ENCODE measurements at places on chromosomes 2 and 18. TPM values are rescaled to one million over a fixed set of nuclear protein-coding genes. Genes with fewer than 3 reads are reported as not detected.

The SERPINB4 gene
- not detected for total RNA-seq

The EXOC6B gene
- total RNA-seq, result 42.7 TPM

The FBLN7 gene
- 0.04 TPM for total RNA-seq

The ALKAL2 gene
- not detected for total RNA-seq

The PLEKHB2 gene
- 65.6 TPM for total RNA-seq

The ASB18 gene
- not detected for total RNA-seq

Measured in foreskin keratinocyte (primary cell).